Pons (tissue), 1 donor: ENCODE measurements at places on chromosomes 5 and 9.

DNA sequence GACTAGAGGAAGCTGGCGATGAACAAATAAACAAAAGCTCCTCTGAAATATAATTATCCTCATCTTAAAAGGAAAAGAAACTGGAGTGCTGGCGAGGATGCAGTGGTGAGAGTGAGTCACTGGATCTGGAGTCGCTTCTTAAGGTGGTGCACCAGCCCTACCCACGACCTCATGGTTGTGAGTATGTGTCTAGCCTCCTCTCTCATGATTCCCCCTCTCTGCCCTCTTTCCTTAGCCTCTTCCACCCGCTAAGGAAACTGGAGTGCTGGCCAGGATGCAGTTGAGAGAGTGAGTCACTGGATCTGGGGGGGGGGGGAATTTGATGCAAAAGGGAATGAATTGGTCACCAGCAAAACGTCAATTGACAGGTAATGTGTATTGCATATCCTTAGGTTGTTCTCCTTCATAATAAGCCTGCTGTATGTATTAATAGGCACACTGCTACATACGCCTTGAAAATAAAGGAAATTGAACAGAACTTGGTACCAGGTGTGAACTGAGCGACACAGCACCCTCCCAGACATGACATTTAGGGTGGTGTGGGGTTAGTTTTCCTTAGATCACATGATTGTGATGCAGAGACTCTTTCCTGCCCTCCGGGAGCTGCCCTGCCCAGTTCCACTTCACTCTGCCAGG is 36.3 kb upstream of the EBF1 start:
- DNase-seq, result no peak

DNA sequence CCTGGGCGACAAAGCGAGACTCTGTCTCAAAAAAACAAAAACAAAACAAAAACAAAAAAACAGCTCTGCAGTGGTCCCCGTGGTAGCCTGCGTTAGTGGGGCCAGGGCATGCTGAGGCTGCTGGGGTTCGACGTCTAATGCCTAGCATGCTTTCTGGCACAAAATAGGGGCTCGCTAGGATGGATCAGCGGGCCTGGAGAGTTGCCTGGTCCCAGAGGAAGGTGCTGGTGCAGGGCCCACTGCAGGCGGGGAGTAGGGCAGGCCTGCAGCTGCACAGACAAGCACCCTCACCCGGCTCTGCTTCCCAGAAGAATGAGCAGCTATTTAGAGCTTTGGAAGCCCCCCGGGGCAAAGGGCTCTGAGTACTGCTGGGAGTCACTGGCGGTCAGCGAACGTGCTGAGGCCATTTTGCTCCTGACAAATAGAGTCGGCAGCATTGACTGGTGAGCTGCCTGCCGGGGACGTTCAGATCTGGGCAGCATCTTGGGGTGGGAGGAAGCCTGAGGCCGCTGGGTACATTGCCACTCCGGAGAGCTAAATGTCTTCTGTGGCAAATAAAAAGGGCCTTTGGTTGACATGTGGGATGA is 126.7 kb downstream of the OLFM1 start:
- DNase-seq, result no peak

GRCh38 chr9:136389396-136389795 is 10.6 kb downstream of the SNAPC4 start:
- no peak for DNase-seq

- no peak for DNase-seq
Measured at GRCh38 chr5:55885359-55885758, 34.2 kb downstream of the IL31RA start.

DNA sequence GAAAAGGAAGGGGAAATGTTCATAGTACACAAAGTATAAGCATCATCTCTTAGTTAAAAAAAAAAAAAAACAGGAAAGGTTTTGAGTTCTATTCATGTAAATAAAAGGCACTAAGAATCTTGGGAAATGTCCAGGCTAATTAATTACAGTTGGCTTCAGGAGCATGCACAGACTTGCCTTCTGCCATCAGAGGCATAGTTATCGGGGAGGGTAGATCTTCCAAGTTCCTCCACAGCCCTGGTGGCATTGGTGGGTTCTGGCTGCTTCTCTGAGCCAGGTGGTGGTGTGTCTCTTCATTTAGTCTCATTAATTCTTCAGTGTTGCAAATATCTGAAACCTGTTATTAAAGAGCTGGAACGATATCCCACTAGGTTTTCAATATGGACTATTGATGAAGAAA is 85.2 kb downstream of the TMEM252 start:
- no peak for DNase-seq

GRCh38 chr5:6711409-6712141 is 1.7 kb upstream of the TENT4A start:
- DNase-seq, result no peak

DNA sequence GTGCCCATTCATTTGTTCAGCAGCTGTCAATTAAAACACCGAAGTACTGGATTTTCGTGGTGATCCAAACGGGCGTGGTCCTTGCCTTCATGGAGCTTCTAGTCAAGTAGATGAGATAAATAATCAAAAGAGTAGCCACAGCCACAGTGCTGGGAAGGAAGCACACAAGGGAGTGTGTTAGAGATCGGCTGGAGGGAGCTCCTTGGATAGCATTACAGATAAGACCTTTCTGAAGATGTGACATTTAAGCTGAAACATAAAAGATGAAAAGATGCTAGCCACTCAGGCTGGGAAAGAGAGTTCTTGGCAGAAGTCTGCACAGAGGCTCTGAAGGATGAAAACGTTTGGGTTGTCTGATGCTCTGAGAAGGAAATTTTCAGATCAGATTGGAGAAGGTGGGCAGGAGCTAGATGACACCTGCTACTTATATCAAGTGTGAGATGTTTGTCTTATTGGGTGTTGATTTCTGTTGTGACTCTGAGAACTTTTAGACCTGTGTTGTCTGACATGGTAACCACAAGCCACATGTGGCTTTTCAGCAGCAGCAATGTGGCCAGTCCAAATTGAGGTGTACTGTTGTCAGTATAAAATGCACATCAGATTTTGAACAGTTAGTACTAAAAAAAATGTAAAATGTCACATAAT is 123.9 kb downstream of the TLE4 start:
- DNase-seq, result no peak

- DNase-seq, result peak; percentile 21
Measured at GRCh38 chr9:22079873-22080341, 70.8 kb upstream of the CDKN2B start.

DNA sequence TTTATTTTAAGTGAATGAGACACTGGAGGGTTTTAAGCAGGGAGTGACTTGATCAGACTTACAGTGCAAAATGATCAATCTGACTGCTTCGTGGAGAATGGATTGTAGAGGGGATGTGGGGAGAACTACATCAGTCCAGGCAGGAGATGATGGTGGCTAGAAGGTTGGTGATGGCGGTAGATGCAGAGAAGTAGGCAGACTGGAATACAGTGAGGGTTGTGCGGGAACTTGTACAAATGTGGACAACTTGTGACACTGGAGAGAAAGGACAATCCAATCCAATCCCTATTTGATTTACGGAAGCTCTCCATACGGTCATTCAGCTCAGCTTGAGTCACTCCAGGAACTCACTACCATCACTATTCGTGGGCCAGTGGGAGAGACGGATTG is 593 bp downstream of the TIGD6 start:
- DNase-seq, result no peak

DNA sequence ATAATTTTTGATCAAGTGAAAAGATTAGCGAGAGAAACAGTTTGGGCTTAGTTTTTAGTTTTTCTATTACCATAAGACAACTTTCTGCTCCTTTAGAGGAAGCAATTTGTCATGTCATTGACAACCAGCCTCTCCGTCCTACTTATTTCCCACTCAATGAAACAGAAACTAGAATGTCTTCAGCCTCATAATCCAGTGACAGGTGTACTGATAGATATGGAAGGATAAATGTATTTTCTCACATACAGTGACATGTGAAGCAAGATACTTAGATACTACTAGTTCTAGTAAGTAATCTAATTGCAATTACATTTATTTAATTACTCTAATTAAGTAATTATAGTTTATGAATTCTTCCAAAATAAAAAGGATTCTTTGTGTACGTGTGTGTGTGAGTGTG is 429.7 kb downstream of the CDH10 start:
- no peak for DNase-seq

GRCh38 chr5:169805937-169806700 is 169.0 kb downstream of the DOCK2 start:
- no peak for DNase-seq

- DNase-seq, result no peak
Measured at GRCh38 chr5:112413611-112414010, 5.5 kb downstream of the EPB41L4A start.

DNA sequence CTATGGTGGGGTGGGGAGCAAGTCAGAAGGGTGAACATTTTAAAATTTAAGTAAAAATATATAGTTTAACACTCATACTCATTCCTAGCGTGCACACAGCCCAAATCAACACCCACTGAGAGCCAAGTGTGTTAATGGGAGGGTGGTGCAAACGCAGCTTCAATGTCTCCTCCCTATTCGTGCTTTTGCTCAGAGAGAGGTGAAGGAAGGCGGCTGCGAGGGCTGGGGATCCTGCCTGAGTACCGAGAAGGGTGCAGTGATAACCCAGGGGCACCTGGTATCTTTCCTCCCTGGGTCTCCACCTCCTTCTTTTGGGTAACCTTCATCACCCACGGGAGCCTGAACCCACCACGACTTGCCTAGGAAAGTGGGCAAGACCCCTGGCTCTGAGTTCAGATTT is 35.0 kb downstream of the FGF1 start:
- DNase-seq, result no peak

- no peak for DNase-seq
Measured at GRCh38 chr9:127084076-127085039, 38.1 kb downstream of the ANGPTL2 start.

GRCh38 chr5:78320401-78320800 is 25.9 kb upstream of the AP3B1 start:
- DNase-seq, result peak; percentile 64

DNA sequence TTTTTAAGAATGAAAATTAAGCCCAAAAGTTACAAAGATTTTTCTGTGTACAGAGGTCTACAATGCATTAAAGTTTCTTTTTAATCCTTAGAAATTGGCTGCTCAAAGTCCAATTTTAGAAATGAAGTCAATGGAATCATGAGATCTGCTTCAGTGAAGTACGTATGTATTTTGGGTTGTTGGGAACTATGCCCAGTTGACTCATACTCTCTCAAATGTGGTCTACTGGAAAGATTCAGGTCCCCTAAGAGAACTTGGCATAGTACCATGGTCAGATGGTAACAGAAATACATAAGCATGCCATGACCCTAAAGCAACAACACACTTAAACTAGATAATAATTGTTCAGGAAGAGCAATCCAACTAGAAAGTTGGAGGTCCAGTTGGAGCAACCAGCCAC is 23.0 kb downstream of the FBLL1 start:
- no peak for DNase-seq

- DNase-seq, result peak; percentile 81
Measured at GRCh38 chr5:174724484-174725260, at the start of gene MSX2. Gene MSX2, plus strand, starts transcription at chr5:174724582. Its CDS starts 78 bp downstream, at chr5:174724660.

- no peak for DNase-seq
Measured at GRCh38 chr5:74954919-74955318, 88.7 kb upstream of the FAM169A start.

- DNase-seq, result peak; percentile 80
Measured at GRCh38 chr9:113609562-113610318, 146.2 kb downstream of the RGS3 start.

GRCh38 chr9:121154782-121155181 is 46.9 kb downstream of the RAB14 start:
- DNase-seq, result no peak

GRCh38 chr9:130908146-130908877 is 11.7 kb upstream of the QRFP start:
- DNase-seq, result no peak

DNA sequence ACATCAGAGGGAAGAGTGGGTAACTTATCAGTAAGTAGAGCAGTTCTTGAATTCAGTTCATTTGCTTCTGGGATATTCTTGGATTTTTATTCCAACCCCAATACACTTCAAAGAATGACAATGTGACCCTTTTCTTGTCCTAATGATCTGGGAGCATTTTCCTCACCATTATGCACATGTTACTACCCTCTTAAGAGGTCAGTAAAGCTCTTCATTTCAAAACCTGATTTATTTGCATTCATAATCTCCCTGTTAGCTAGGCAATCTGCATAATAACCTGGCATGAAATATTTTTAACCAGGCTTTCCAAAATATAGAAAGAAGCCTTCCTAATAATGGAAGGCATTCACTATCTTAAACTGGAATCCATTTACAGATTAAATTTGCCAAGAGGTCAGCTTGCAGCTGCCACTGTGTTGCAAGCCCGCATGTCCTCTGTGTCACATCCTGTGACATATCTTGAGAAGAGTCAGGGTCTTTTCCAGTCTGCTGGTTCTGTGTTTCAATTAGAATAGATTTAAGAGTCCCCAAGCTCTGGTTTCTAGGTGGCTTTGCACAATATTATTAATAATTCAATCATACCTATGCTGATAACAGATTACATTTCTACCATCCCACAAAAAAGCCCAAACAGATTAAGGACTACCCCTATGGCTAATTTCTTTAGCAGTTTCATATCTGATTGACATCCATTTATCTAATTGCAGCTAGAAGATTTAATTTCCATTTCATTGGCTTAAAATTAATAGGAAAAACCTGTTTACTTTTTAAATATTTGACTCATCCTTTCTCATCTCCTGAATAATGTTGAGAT is 30.9 kb upstream of the PPP2R2B start:
- no peak for DNase-seq

GRCh38 chr9:36319806-36320205 is 61.6 kb upstream of the GNE start:
- DNase-seq, result no peak

DNA sequence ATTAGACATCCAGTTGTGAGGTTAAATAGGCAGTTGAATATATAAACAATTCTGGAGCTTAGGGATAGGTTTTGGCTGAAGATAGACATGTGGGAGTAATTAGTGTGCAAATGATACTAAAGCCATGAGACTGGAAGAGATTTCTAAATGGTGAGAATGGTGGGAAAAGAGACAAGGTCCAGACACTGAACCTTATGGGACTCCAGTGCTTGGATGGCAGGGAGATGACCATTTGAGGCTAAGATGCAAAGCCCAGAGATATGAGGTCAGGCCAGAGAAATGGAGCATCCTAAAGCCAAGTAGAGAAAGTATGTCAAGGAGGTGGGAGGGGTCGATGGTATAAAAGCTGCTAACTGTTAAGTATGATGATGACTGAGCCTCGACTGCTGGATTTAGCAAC is 115.6 kb downstream of the SEMA5A start:
- no peak for DNase-seq
